Fibroblast of villous mesenchyme (primary cell): ENCODE measurements at places on chromosomes 7 and 10. TPM values are rescaled to one million over a fixed set of nuclear protein-coding genes. Genes with fewer than 3 reads are reported as not detected.

The TMEM140 gene
- 3.5 and 5.2 TPM in 2 replicates for total RNA-seq

The CLDN4 gene
- under 0.01 and 0.86 TPM in 2 replicates for total RNA-seq

The BAG3 gene
- 16.4 and 18.6 TPM in 2 replicates for total RNA-seq

The ACSM6 gene
- not detected in 2 replicates for total RNA-seq

The MKI67 gene
- 14.2 and 21.2 TPM in 2 replicates for total RNA-seq

The AASS gene
- 36.4 and 63.0 TPM in 2 replicates for total RNA-seq

The MPP7 gene
- 0.32 and 0.43 TPM in 2 replicates for total RNA-seq

The HOXA9 gene
- 17.1 and 20.3 TPM in 2 replicates for total RNA-seq

The RHOBTB1 gene
- 26.8 and 42.2 TPM in 2 replicates for total RNA-seq

The COL28A1 gene
- under 0.01 TPM in 2 replicates for total RNA-seq

The NODAL gene
- not detected in 2 replicates for total RNA-seq

The DNMBP gene
- total RNA-seq, result 27.6 and 31.2 TPM in 2 replicates

The TUBAL3 gene
- total RNA-seq, result not detected in 2 replicates

DNA sequence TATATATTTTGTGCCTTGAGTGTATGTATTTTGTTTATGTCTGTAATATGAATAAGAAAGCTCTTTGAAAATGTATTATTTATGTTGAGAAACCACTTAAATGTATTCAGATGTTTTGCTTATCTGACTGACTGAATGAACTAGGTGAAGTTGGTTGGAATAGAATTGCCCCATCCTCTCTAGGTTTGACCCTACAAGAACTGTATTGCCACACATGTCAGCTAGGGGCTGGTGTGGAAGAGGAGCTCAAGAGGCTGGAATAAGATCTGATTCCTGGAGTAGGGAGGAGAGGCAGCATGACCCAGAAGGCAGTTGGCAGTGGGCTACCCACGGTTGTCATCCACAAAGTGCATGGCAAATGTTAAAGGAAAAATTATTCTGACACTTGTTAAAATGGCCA lies 9.1 kb downstream of the SSMEM1 start:
- peak; percentile 70 for DNase-seq

GRCh38 chr7:79854621-79855020 lies 280.0 kb upstream of the GNAI1 start:
- peak; percentile 67 for DNase-seq

GRCh38 chr7:138935465-138936011 lies 45.7 kb downstream of the KIAA1549 start:
- DNase-seq, result peak; percentile 76

- DNase-seq, result no peak
Measured at GRCh38 chr7:133910761-133911160, 216.4 kb upstream of the LRGUK start.

- DNase-seq, result no peak
Measured at GRCh38 chr10:60800918-60801317, 22.6 kb downstream of the CDK1 start.

DNA sequence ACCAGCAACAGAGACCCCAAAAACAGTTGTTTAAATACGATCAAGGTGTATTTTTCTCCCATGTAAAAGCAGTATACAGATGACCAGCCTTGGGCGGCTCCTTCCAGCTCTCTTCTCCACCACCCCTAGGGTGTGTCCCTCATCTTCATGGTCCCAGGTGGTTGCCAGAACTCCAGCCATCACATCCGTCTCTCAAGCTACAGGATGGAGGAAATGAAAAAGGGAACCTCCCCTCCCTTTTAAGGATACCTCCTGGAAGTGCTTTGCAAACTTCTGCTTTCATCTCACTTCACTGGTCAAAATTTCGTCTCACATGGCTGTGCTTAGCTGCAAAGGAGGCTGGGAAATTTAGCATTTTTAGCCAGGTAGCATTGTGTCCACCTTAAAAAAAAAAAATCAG lies 59.3 kb downstream of the C10orf105 start:
- no peak for DNase-seq

DNA sequence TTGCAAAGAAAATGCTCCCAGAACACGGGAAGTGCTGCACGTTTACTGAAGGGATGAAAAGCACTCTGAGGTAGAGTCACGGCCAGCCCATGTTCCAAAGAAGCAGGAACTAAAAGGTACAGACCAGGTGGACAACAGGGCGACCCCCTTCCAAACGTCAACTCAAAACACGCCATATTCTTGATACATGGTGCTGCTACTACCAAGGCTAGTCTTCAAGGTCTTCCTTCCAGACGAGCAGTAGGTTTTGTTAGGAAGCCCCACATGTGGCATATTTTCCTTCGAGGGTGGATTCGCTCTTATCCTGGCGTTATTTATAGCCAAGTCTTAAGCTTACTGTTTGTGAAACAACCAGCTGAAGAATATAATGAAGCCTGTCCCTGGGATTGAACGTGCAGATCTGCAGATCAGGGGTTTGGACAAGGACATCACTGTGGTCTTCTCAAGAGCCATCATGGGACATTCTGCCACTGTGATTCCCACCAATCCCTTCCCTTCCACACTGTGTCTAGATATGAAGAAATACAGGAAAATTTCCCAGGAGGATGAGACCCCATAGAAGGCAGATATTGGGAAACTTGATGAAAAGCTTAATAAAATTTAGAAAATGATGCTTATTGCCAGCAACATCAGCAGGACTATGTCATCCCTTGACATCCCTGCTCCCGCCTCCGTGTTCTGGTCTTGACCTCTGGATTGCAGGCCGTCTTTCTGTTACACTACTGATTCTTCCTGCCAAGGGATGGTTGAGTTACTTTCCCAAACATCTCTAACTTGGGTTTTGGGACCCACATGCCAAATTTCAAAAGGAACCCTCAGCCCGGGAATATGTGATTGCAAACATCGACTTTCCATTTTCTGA lies 734.4 kb downstream of the PARD3 start:
- no peak for DNase-seq

- peak; percentile 37 for DNase-seq
Measured at GRCh38 chr10:77501846-77502261, 135.8 kb downstream of the KCNMA1 start.

GRCh38 chr10:69864321-69864720 lies 62.6 kb downstream of the COL13A1 start:
- DNase-seq, result peak; percentile 53

- no peak for DNase-seq
Measured at GRCh38 chr10:77604063-77604462, 33.5 kb downstream of the KCNMA1 start.

- no peak for DNase-seq
Measured at GRCh38 chr7:90269163-90269562, 24.2 kb downstream of the CFAP69 start.

DNA sequence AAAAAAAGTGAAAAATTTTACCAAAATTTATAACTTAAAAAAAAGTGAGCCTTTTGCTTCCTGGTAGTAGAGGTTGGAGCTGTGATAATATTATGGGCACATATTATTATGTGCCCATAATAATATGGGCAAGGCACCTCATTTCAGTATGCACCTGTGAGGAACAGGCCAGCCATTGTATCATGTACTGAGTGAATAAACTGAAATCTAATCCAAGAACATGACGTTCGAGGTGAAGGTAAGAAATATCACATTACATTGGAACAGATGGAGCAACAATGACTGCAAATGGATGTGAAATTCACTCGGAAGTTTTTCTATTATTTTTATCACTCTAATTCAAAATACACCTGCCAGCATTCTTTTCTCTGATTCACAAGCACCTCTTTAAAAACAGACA lies 216.0 kb downstream of the KLF6 start:
- DNase-seq, result no peak

DNA sequence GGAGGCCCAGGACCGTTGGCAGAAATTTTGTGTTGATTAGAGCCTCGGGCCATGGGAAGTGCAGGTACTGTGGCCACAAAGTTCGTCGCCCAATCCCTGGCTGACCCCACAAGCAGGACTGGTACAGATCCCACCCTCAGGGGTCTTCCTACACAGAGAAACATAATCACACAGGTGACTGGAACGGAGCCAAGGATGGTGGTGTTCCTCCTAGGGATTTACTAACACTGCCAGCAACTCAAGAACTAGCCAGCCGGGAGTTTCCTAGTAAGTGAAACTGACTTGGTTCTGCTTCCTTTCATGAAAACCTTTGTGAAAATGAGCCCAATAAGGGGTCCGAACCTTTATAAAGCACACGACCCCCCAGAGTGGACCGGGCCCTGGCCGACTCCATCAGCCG lies 5.7 kb downstream of the CUX1 start:
- peak; percentile 41 for DNase-seq

- DNase-seq, result no peak
Measured at GRCh38 chr10:43595739-43596298, 10.4 kb upstream of the ZNF485 start.

DNA sequence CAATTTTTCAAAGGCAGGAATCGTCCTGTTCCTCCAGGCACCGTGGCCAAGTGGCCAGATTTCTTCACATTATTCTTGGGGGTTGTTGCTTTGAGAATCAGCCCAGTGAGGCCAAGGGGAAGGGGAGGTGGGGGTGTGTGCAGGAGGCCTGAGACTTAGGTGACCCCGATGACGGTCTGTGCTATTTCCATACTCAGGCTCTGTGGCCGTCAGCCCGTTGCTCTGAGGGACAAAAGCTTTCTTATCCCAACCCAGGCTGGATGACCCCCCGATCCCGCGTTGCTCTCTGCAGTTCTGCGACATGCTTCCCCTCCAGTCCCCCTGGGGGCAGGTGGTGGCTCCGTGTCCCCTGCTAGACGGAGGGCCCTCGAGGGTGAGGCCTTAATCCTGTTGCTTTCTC lies 14.2 kb downstream of the DOCK1 start:
- no peak for DNase-seq

- DNase-seq, result no peak
Measured at GRCh38 chr7:157476654-157477549, 140.1 kb downstream of the DNAJB6 start.

GRCh38 chr10:122072491-122072890 lies 83.5 kb downstream of the TACC2 start:
- no peak for DNase-seq

DNA sequence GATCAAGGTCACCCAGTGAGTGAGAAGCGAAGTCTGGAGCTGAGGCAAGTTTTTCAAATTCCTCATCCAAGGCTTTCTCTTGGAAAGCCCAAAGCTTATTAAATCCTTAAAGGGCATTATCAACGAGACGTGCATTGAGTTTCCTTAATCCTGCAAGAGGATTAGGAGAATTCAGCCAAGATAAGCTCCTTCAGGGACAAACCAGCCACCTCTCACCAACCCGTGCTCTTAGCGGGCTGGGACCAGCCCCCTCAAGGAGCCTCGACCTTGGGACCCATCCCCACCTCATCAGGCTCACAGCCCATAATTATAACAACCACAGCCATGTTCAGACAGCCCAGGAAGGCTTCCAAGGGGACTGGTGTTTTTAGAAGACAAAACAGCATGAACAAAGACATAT lies 12.0 kb upstream of the SLC29A4 start:
- no peak for DNase-seq

DNA sequence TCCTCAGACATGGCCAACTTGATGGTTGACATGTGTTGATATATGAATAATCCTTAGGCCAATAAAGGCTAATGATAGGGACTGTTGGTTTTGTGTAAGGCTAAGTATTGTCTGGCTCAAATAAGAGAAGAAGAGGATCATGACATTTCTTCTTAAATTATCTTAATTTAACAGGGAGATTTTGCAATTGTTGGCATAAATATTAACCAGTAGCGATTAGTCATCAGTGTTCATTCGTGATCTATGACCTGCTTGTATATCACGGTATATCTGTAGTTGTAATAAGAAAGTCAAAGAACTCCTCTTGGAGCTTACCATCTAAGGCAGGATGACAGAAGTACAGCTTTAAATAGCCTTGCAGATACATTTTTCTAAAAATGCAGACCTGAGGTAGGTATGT lies 196.4 kb downstream of the CREB5 start:
- DNase-seq, result peak; percentile 24

DNA sequence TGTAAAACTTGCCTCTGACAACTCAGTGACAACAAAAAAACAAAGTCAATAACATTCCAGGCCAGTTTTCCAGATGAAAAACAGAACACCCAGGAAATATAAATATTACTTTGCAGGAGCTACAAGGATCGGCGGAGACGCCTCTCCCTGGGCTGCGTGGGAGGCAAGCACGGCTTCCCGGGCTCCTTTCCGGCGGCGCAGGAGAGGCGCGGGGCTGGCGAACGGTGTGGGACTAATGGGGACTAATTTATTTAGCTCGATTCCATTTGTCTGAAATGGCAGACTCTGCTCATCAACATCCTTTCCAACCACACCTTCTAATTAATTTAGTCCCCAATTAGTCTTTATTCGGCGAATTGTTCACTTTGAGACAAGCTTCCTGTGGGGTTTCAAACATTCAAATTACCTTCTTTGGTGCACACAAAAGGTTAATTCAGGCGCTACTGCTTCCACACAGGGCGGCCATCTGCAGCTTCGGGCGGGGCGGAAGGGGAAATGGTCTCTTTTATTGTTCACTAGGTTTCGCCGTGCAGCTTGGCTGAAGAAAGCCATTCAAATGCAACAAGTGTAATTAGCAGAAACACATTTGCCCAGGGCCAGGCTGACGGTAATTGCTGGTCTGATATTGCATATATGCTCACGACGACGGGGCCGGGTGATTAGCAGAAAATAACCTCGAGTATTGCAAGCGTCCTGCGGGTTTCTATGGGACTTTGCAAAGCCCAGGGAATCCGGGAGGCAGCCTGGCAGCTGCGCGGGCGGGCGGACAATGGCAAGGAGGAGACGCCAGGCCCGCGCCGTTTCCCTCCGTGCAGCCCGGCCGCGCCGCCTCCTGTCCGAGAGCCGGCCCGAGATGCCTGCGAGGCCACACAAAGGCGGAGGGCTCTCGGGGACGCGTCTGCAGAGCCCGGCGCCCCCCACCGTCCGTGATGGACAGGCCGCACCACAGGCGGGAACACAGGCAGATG lies 270.1 kb downstream of the PTPRN2 start:
- DNase-seq, result no peak

GRCh38 chr7:80373429-80374032 lies 138.3 kb downstream of the GNAT3 start:
- no peak for DNase-seq

DNA sequence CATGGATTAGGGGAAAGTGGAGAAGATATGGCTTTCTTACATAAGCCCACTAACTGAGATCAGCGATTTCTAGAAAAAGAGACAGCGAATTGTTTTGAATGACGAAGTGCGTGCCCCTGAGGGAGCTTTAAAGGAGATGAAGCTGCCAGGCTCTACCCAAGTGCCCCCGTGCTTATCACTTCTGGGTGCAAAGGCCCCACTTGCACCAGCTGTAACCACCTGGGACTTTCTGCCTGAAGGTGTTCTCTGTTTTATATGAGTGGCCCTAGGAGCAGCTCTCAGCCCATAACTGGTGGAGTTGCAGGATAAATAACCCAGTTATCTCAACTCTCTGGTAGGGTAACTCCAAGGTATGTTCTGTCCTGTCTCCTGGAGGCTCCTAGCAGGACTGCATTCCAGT lies 20.4 kb upstream of the CARD11 start:
- no peak for DNase-seq

- peak; percentile 81 for DNase-seq
Measured at GRCh38 chr10:78407009-78407711, 373.5 kb downstream of the RPS24 start.

GRCh38 chr10:116753759-116754158 lies 11.4 kb upstream of the HSPA12A start:
- no peak for DNase-seq

DNA sequence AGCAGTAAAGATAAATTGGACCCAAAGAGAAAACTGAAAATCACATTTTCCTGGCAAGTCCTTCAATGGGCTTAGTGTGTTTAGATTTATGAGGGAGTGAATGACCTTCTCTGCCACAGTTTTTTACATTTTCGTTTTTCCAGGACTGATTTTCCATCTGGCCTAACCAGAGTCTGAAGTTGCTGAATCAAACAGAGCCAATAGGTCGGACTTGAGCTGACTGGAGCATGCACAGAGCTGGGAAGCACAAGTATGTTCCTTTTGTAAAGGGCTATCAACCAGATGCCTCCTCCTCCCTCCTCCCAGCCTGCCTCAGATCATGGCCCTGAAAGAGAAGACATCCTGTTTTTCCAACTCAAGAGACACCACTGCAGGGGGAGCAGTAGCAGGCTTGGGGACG lies 126.0 kb upstream of the ANKRD1 start:
- peak; percentile 47 for DNase-seq
